G401 (cell line): ENCODE measurements at places on chromosomes 2 and 18.
A peak's percentile ranks its signal among the peaks of the same experiment; 100 is the strongest.

- peak; percentile 30 for DNase-seq
Measured at GRCh38 chr2:156338578-156338977, 6.1 kb upstream of the NR4A2 start.

- peak; percentile 52 for DNase-seq
Measured at GRCh38 chr2:207847807-207848544, 78.3 kb upstream of the FZD5 start.

DNA sequence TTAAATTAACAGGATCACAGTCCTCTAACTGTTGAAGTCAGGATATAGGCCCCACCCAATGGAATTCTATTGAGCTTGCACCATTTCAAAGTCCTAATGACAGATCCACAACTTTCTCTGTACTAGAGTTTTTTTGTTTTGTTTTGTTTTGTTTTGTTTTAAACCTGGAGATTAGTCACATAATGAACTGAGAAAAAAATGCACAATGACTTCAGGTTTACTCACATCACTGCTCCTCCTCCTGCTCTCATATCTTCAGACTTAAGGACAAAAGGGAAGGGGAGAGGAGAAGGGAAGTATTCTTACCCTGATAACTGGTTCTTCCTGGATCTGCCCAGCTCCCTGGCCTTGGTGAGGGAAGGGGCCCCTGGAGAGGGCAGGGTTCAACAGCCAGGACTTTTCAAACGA, 208.2 kb upstream of the EPHA4 start:
- no peak for DNase-seq

DNA sequence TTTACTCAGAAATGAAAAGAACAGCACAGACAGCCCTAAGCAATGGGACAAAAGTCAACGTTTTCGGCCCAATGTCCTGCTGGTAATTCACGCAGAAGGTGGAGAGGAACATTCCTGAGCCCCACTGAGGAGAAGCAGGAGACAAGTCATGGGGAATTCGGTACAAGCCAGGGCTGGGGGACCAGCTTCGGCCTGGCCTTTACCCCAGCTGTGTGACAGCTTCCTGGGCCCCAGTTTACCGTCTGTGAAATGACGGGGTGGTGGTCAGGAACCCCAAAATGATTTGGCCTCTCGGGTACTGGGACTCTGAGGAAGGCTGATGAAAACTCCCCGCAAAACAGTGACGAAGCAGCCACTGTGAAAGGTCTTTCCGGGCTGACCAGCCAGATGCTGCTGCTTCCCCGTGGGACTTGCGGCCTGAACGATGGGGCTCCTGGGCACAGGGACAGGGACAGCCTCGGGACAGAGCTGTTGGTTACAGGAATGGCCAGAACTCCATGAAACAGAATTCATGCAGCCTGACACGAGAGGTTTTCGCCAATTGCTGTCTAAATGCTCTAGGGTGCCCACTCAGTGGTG, 21.6 kb downstream of the KIF1A start:
- DNase-seq = no peak

GRCh38 chr2:206069417-206069816, 16.6 kb downstream of the INO80D start:
- no peak for DNase-seq

- DNase-seq = no peak
Measured at GRCh38 chr2:169178364-169178763, 109.0 kb downstream of the DHRS9 start.

DNA sequence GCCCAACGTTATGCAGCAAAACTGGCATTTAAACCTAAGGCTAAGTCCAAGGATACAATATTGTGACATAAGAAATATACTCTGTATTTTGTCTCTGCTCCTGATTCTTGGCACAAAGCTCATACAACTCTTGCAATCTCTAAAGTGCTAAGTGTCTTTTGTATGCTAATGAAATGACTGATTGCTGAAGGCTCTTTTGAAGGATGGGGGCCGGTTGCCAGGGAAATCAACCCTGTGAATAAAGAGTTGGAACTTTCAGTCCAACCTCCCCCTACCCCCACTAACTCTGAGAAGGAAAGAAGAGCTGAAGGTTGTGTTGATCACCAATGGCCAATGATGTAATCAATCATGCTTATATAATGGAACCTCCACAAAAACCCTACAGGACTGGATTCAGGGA, 40.3 kb downstream of the SESTD1 start:
- no peak for DNase-seq

- no peak for DNase-seq
Measured at GRCh38 chr18:54750350-54750749, 77.9 kb upstream of the RAB27B start.

- DNase-seq = no peak
Measured at GRCh38 chr2:88114889-88115288, 13.0 kb downstream of the FABP1 start.

DNA sequence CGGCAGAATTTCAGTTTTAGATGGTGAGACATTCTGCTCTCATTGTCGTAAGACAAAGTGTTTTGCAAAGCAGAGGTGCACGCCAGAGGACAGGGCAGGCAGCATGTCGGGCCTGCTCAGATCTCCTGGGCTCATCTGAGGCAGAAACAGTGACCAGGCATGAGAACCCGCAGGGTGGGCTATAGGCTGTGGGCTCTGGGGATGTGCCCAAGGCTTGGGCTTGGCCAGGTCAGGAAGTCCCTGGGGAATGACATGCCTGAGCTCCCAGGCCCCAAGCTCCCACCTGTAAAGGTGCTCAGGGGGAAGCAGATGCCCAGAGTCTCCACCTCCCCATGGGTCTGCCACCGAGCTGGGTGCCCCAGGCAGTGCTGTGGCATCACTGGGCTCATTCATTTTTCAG, 35.3 kb downstream of the INHBB start:
- DNase-seq = no peak

DNA sequence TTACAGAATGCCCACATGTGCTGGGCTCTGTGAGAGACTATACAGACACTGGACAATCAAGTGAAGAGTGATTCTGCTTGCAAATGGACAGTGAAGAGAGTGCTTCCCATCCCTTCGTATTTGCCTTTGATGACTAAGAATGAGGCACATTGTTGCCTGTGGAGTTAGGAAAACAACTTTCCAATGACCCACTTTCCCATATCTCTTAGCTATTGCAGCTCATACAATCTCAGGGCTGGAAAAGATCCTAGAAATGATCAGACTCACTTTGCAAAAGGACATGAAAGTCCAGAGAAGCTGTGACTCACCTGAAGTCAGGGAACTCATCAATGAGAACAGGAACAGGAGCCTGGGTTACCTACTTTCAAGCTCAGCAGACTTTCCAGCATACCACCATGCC, 440.5 kb upstream of the TCF4 start:
- no peak for DNase-seq

DNA sequence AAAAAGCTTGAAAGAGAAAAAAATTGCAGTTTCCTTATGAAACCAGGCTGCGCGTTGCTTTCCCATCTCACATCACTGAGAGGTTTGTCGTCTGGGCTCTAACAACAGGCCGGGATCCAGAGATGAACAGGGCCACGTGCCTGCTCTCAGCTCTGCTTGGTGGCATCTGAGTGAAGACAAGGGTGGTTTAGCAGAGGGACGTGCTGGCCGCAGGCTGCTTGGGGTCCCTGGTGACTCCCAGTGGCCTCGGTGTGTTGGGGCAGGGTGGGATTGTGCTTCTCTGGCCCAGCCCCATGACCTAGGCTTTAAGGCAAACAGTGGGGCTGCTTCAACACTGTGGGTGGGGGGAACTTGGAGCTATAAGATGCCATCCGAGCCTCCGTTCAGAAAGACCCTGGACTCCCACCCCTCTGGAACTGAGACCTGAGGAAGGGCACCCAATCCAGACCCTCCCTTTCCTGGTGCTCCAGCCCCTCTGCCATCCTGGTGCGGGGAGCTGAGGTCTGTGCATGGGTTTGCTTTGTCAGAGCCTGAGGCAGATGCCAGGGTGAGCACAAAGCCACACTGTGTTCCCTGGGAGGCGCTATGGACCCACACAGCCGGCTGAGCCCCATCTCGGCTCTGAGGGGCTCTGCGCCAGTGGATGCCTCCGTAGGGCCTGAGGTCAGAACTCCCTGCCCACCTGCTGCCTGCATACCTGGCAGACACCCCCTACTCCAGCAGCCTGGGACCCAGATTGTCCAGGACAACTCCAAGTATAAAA, 18.4 kb upstream of the HPCAL1 start:
- no peak for DNase-seq

DNA sequence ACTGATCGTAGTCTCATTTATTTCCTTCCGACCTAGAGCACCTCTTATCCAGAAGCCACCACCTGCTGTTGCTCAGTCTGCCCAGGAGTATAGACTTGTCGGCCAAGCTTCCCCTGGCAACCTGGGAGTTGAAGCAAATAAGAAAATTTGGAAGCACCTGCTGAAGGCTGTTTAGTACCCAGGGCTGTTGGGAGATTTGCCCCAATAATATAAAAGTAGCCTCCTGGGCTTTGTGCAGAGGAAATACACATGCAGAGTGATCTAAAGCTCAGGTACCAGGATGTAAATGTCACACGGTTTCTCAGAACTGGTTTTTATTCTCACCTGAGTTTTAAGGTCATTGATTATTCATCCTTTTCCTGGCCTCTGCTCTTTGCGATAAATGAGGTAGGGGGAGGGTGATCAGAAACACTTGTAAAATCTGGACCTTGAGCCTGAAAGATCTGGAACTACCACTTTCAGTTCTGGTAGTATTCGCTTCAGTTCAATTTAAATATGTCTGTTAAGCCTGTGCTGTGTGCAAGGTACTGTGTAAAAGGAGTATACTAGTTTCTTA, 789 bp upstream of the COX7A2L start:
- DNase-seq = no peak

- DNase-seq = no peak
Measured at GRCh38 chr2:16537347-16537746, 128.3 kb downstream of the CYRIA start.

DNA sequence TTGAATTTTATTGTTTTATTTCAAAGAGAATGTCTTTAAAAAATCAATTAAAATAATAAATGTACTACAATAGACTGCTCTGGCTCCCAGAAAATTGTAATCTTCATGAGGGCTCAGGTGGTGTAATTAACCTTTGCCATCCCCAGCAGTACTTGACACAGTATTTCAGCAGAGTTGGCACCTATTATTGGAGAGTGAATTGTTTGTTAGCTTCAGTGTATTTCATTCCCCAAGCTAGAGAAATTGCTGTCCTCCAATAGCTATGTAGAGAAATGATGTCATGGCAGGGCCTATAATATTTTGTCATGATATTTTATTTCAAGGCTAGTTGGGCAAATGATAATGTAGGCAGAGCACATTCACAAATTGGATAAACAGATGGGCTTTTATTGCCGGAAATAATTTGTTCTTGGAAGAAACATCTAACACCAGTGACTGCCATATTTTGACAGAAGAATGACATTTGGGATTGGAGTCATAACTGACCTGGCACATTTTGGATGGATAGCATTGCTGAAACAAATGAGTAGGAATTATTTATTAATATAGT, 712.0 kb upstream of the NXPH2 start:
- DNase-seq = peak; percentile 87

GRCh38 chr18:57649556-57650500, 28.2 kb upstream of the NARS1 start:
- no peak for DNase-seq

- no peak for DNase-seq
Measured at GRCh38 chr2:46195819-46196218, 101.4 kb upstream of the EPAS1 start.

DNA sequence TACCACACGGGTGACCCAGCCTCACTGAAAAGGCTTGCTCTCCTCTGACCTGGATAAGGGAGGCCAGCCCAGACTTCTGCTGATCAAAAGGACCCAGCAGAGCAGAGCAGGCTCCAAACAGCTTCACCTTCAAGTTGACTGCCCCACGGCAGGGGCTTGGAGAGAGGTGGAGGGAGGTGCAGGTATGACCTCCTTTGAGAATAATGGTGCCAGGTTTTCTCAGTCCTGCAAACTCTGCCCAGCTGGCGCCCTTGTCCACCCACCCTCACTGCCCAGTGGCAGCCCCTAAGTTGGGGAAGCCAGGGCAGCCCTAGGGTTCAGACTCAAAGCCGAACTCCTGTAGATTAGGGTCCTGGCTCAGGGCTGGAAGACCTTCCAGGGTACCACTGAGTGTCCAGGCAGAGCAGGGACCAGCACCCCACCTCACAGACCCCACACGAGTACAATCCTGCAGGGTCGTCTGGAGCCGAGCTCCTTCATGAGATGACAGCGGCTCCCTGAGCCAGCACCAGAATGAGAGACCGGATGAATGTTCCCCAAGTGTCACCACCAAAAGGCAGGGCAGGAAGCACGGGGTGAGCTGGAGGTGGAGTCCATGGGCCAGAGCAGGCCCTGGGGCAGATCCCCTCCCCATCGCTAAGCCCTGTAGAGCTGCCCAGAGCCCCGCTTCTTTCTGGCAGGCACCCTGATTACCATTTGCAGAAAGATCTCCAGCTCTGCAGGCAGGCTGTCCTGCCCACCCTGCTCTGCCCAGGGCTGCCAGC, 3.6 kb upstream of the GPC1 start:
- DNase-seq = no peak

DNA sequence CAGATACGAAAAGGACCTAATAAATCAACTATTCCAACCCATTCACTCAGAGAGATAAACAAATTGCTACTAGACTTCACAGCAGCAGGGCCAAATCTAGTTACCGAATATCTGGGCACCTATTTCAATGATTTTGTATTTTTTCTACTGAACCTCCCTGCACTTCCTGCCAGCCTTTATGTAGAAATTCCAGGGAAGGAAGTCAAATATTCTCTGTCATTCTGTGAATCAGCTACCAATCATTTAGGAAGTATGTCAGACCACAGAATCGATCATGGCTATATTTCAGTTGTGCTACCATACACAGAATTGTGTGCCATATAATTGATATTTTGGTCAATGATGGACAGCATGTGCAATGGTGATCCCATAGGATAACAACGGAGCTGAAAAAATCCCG, 109.6 kb upstream of the SPOPL start:
- DNase-seq = no peak

DNA sequence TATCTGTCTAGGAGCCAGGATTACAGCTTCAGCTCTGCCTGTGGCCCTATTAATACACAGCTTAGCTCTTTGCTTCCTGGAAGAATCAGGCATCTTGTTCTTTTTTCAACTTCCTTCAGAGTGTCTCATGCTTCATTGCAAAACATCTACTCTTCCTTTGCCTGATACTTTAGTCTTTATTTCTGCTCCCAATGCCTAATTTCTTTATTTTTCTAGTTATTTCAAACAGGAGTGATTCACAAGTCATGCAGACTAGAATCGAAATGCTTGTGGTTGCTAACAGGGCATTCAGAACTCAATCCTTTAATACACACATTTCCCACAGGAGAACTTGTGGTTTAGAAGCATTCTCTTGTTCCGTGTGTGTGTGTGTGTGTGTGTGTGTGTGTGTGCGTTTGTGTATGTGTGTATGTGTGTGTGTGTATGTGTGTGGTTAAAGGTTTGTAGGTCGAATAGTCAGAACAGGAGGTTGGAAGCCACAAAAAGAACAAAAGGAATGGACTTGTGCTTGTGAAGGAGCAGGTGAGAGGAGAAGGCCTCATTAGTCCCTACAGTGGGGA, 28.3 kb upstream of the INSIG2 start:
- no peak for DNase-seq

DNA sequence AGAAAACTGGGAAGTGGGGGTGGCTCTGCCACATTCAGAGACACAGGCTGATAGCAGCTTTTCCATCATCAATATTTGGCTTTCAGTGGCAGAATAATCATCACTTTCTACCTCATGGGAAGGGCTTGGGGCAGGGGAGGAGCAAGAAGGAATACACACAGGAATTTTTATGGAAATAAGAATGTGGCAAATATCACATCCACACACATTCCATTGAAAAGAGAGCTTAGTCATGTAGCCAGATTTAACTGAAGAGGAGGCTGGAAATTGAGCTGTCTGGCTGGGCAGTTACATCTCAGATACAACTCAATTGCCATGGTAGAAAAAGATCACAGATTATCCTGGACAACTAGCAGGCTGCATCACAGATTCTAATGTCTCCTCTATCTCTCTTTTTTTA, 1474.0 kb upstream of the ACVR2A start:
- DNase-seq = no peak
